Mesenteric fat pad (tissue), 1 donor: ENCODE measurements at places on chromosomes 2 and 18. TPM values are rescaled to one million over a fixed set of nuclear protein-coding genes. Genes with fewer than 3 reads are reported as not detected.

Gene PHOSPHO2
- 9.9 TPM for total RNA-seq

Gene ATP6V1B1
- total RNA-seq = 2.4 TPM

Gene BCL2L11
- total RNA-seq = 9.0 TPM

Gene AKAIN1
- not detected for total RNA-seq

Gene ACOXL
- not detected for total RNA-seq

Gene ANKRD62
- total RNA-seq = not detected

Gene CD8B
- total RNA-seq = 0.67 TPM

DNA sequence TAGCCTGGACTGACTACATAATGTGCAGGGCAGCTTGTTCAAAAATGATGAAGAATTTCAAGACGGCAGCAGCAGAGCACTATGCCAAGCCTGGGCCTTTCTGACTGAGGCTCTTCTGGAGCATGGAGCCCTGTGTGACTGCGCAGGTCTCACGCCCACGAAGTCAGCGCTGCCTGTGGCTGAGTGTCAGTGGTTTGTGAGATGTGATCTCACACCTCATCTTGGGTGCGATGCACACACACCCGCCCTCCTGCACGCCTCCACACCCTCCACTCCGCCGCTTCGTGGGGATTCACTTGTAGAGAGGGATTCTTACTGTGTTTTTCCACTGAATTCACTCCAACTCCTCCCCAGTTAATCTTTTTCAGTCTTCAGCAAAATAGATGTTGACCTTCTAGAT, 103.9 kb downstream of the VIT start:
- no peak for DNase-seq

- DNase-seq = no peak
These were observed 52.6 kb downstream of the SLC4A5 start for GRCh38 chr2:74290466-74291217.

GRCh38 chr2:166332106-166332505, 43.6 kb downstream of the SCN9A start:
- DNase-seq = no peak

GRCh38 chr18:31099450-31100230, 2.6 kb downstream of the DSC2 start:
- DNase-seq = no peak

- no peak for DNase-seq
These were observed 258 bp downstream of the MGAT4A start for GRCh38 chr2:98730707-98731040.

- DNase-seq = no peak
These were observed 89.0 kb upstream of the SLC14A2 start for GRCh38 chr18:45526114-45526841.

DNA sequence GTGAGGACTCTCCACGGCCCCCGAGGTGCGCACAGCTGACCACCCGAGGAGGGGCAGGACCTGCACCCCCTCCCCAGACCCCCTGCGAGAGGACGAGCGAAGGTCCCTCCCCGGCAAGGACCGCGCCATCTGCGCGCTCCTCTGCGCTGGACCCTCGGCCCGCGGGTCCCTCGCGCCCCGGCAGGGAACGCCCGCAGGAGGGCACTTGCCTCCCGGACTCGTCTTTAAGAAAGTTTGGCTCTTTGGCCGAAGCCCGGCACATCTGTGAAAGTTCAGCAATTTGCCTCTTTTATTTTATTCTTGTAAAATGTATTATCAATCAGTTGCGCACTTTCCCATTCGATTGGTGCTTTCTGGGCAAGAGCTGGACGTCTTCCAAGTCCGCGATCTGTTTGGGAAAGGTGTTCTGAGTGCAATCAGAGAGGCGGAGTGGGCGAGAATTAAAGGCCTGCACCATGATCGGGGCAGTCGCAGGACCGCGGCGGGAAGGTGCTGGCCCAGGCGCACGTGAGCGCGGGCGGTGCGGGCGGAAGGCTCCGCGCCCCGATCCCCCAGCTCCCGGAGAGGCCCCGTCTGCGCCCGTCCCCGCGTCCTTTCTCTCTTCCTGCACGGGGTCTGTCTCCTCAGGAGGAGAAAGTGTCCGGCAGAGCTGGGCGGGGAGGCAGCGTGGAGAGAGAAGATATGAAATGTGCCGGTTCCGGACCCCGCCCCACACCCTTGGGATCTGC, 1.6 kb upstream of the ALKAL2 start:
- no peak for DNase-seq

DNA sequence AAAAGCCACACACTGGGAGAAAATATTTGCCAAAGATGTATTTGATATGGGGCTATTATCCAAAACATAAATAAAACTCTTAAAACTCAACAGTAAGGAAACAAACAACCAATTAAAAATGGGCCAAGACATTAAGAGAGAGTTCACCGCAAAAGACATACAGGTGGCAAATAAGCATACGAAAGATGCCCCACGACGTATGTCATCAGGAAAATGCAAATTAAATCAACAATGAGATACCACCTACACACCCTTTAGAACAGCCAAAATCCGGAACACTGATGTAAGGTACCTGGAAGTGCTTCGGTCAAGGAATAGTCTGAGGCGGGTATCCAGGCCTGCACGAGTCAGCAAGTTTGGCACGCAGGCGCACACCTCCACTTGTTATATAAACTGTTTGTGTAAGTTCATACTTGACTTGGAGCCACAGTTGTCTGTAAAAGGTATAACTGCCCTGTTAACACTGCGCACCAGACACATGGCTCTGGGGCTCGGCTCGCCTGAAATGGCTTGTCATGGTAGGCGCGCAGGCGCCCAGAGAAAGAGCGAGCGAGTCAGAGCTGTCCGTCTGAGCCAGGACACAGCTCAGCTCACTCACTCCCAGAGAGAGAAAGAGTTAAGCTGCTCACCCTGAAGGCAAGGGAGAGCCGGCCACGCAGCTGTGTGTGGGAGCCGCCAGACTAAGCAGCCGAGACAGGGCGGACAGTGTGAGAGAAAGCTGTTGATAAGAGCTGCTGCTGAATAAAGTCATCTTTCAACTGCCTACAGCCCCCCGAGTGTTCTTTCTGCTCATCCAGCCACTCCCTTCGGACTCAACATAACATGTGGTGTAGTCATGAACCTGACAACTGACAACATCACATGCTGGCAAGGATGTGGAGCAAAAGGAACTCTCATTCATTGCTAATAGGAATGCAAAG, 87.3 kb downstream of the HNRNPLL start:
- no peak for DNase-seq

DNA sequence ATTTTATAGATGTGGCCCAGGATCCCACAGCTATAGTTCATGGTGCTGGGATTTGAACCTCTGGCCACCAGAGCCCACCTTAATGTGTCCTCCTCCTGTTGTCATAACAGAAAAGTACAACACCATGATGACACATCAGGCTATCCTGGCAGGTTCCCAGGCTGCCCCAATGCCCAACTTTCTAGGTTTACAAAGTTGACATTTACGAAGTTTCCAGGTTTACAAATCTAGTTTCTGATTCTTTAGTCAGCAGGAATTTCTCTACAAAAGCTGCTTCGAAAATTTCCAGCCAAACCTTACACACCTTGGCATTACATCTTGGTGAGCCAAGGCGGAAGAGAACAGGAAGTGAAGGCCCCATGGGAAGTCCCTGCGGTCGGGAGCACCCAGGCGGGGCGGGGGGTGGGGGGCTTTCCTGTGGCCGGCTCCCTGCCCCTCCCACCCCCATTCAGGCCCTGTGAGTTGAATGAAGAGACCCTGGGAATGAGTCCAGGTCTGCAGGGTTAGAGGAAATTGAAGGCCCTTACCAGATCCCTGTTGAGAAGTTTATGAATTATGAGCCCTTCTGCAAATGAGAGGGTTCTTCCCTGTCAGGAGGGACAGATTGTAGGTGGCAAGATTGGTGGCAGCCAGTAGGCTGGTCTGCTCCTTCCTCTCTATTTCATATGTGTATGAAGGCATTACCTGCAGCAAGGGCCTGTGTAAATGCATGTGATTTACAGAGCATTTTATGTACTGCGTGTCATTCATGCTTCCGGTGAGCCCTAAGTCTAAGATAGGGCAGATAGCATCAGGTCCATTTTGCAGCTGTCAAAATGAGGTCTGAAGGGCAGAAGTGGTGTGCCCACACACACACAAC, 11.1 kb upstream of the IL1RN start:
- DNase-seq = no peak

- no peak for DNase-seq
These were observed 21.6 kb upstream of the FLACC1 start for GRCh38 chr2:201378496-201379397.

DNA sequence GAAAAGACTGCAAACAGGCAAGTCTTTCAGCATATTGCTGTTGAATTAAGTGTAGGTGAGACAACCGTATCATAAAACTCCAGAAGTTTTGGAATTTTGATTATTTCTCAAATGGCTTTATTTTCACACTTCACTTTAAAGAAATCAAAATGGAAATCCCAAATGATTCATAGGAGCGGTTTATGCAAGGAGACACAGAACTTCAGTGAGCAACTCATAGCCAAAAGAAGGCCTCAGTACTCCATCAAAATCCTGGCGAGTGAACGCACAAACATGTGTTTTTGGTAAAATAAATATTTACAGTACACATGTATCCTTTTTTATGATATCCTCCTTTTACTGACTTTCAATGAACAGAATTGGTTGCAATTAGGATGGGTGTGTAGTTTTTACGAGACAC, 140.4 kb upstream of the APCDD1 start:
- no peak for DNase-seq

DNA sequence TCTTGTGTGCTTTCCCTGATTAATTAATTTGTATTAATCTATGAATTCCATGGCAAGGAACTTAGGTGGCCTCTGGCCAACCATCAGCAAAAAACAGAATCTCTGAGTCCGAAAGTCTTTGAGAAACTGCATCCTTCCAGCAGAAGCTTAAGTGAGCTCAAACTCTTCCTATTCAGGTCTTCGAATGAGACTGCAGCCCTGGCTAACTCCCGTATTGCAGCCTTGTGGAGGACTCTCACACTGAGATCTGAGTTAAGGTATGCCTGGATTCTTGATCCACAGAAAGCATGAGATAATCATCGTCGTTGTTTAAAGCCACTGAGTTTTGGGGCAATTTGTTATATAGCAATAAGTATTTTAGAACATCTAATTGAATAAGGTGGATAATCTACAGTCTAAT, 1143.9 kb upstream of the NXPH2 start:
- DNase-seq = no peak

- no peak for DNase-seq
These were observed 100.5 kb upstream of the VWC2L start for GRCh38 chr2:214310319-214310718.

DNA sequence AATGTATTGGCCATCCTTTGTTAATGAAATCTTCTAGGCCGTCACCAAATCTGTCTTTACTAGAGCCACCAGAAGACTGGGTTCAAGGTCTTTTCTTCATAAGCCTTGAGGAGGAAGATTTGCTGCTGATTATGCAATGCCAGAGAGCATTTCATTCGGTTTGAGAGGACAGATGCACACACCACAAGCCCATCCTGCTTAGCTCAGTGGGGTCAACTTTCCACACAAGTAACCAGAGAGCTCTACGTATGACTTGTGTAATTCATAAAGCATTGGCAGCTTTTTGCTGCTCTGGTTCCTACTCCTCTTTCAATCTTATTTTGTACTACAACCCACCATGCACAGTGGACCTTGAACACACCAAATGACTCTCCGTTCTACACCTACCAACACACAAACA, 106.9 kb downstream of the OSR1 start:
- DNase-seq = no peak

GRCh38 chr2:141323571-141323970, 807.2 kb downstream of the LRP1B start:
- DNase-seq = no peak

DNA sequence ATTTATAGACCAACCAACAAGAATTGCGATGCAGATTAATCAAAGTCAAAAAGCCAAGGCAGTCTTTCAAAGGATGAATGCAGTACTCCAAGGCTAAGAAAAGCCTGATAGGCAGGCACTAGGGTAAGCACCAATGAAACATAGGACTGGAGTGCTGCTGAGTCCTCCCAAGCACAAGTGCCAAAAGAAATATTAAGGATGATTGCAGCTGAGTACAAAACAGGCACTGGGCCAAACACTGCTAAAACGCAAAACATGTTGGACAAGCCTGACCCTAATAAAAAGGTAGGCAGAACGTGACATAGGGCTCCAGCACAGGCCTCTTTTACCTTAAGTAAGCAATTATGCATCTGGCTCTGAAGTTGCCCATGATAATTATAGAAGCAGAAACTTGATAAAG, 160.1 kb upstream of the LRP1B start:
- no peak for DNase-seq

GRCh38 chr2:45675263-45675812, 23.9 kb downstream of the PRKCE start:
- DNase-seq = no peak

- no peak for DNase-seq
These were observed 19.6 kb downstream of the MSH2 start for GRCh38 chr2:47422560-47422959.

DNA sequence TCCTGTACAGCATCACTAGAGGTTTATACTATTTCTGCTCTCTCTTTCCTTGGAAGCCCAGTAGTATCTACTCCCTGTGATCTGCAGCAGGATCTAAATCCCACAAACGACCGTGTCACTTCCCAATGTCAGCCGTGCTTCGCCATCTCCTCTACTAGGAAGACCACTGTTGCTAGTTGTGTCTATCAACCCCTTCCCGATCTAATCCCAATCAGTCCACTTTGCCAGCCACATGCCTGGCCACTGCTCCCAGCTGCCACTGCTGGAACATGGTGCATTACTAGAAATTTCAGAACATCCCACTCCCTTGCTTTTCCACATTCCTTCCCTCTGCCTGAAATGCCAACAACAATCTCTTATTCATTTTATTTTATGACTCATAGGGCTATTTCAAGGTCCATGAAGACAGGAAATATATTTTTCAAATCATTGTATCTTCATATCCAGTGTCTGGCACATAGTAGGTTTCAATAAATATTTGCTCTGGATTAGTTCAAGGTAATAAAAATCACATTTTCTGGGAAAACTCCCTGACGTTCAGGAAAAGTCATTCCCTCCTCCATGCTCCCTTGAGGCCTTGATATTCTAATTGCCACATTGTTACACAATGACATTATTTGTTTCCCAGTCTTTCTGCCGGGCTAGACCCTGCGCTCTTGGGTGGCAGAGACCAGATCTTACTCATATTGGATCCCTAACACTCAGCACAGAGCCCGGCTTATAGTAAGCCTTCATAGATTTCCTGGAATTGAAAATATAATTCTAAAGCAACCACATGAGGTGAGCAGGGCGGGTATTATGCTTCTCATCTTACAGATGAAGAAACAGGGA, 2.1 kb upstream of the TRIB2 start:
- DNase-seq = no peak

- DNase-seq = no peak
These were observed 229.9 kb upstream of the HDAC4 start for GRCh38 chr2:239630618-239631286.

DNA sequence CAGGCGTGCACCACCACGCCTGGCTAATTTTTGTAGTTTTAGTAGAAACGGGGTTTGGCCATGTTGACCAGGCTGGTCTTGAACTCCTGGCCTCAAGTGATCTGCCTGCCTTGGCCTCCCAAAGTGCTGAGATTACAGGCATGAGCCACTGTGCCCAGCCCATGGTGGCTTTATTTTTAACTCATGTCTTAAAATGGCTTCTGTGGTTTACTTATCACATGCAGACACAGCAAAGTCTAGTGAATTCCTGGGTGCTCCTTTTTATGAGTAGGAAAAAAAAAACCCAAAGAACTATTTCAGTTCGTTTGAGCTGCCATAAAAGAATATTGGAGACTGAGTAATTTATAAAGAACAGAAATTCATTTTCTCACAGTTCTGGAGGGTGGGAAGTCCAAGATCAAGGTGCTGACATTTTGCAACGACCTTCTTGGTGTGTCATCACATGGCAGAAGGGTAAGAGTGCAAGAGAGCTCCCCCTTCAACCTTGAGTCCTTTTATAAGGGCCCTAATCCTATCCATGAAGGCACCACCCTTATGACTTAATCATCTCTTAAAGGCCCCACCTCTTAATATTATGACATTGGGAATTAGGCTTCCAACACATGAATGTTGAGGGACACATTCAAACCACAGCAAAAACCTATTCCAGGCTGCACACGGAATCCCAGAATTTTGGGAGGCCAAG, 12.6 kb upstream of the REL start:
- DNase-seq = no peak
